CD4-positive, CD25-positive, alpha-beta regulatory T cell (primary cell): ENCODE measurements at places on chromosomes 5 and 9.
A peak's percentile ranks its signal among the peaks of the same experiment; 100 is the strongest.

- no peak for DNase-seq
These were observed 281.7 kb downstream of the OSTF1 start for GRCh38 chr9:75369989-75370388.

- DNase-seq = no peak
These were observed 9.4 kb upstream of the FGFR4 start for GRCh38 chr5:177077335-177077734.

GRCh38 chr9:76049341-76049740 lies 158.9 kb downstream of the PCSK5 start:
- DNase-seq = no peak

DNA sequence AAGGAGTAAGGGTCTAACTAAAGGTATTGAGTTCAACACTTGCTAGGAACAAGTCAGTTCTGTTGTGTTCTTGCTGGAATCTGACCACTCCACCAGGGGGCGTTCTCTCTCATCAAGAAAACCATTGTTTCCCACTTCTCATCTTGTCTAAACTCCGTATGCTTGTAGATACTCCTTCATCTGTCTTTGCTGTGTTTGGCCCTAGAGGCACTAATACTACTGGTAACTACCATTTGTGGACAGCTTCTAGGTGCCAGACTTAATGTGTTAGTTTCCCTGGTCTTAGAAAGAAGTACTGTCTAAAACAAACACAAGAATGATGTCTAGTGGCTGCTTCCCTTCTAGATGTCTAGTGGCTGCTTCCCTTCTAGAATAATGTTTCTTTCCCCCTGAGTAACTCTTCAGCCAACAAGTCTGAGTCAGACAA lies 18.7 kb upstream of the PTPDC1 start:
- peak; percentile 70 for DNase-seq
